NCI-H1694 treated with DMSO at 0.1 percent for 48 hours (cell line): ENCODE measurements at places on chromosomes 1 and 21.

DNA sequence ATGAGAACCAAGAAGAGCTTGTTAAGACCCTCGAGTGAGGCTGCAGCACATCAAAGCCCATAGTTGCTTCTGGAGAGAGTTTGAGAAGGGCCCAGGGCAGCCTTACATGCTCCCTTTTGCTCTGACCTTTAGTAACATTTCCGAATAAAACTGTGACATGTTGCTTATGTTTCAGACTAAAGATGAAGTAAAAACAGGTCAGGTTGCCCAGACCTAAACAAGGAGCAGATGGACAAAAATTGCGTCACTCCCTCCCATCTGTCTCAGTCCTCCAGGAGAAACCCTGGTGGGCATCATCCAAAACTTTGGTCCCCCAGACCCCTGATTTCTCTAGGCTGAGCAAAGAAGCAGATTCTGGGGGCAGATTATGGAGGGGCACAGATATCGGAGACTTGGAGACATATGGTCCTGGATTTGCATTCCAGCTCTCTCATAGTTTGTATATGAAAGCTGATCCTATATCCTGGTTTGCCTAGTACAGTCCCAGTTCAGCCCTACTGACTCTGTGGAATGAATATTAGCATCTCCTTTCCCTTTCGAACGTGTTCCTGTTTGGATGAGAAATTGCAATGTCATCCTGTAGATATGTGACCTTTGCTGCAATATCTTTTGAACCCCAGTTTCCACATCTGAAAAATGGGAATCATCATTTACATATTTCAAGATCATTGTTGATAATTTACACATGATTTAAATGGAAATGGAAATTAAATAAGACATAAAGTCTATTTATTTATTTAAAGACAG is 304.9 kb upstream of the USP24 start:
- DNase-seq: peak; percentile 94

DNA sequence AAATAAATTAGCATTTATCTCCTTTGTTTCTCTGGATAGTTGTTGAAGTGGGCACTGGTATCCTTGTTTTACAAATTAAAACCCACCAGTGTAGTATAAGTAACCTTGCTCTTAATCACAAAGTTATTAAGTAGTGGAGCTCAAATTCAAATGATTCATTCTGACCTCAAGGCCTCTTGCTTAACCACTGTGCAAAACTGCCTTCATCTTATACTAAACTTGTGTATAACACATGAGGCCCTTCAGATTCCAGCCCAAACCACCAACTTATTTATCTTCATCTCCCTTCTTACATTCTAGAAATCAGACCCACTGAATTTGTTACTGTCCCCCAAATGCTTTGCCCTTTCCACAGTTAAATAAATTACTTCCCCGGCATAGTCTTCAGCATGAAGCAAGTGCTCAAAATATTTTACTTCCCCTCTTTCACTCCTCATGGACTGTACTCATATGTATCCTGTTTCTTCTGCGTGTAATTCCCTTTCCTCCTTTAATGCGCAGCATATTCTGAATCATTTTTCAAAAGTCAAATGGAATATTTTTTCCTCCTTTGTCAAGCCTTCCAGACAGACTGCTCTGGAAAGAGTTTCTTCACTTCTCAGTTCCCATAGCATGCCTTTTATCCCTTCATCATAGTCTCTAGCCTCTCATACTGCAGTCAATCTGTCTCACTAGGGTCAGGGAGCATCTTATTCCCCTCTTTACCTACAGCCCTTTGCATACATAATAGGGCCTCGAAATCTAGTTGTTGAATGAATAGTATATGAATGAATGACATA is 19.0 kb upstream of the DNASE2B start:
- DNase-seq: no peak

DNA sequence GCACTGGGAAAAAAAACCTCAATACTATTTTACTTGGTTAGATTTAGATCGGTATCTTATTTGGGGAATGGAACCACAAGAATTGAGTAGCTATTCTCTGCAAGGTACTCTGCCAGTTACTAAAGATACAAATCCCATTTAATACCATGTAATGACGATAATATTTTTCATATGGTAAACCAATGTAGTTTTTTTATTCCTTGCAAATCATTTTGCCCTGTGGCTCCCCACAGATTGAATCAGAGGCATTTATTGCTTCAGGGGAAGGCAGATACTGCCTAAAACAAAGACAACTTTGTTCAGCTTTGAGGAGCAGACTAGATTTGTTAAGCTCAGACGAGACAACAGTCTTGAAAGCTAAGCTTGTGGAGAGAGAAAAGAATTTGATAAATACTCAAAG is 226.7 kb upstream of the RUNX1 start:
- no peak for DNase-seq

GRCh38 chr1:32447469-32448185 is 17.2 kb upstream of the ZBTB8B start:
- DNase-seq: no peak

DNA sequence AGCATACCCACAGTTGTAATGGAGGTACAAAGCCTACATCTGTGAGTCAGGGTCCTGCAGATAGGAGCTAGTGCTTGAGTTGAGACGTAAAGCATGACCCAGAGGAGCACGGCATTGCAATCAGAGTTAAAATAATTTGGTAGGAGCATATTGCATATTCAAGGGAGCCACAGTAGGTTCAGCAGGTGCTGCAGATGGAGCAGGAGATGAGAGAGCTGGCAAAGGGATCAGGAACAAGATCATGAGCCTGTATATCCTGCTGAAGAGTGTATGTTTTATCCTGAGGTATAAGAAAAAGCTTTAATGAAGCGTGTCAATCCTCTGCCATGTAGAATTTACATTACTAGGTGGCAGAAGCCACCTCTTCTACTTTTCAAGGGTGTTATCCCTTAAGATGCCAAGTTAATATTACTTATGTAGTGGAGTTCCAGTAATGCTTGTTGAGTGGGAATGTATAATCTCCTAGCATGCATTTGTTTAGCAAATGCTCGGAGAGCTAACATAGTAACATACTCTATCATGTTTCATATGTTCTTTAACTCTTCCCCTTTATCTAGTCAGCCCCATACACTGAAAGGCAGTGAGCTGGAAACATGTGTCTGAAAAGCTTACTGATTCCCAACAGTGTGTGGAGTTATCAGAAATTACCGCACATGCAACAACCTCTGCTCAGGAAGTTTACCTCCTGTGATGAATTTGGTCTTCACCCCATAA is 300.3 kb downstream of the GRIK1 start:
- DNase-seq: no peak

DNA sequence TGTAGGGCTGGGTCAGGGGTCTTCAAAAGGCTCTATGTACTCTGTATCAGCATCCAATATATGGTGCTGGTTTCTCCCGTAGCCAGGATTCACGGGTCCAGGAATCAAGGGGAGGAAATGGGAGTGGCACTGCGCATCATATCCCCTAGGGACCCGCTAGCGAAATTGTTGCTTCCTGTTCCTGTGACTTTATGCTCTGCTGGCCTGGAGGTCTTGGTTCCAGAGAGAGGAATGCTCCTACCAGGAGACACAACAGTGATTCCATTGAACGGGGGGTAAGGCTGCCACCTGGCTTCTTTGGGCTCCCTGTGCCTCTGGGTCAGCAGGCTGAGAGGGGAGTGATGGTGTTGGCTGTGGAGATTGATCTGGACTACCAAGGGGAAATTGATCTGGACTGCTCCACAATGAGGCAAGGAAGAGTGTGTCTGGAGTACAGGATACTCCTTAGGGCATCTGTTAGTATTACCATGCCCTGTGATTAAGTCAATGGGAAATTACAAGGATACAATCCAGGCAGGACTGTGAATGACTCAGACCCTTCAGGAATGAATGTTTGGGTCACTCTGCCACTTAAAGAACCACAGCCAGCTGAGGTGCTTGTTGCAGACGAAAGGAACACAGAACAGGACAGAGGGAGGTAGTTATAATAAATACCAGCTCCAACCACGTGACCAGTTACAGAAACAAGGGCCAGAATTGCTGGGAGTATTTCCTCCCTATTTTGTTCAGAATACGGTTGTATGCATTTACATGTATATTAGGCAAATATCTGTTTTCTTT is 10.2 kb downstream of the SPSB1 start:
- DNase-seq: no peak

- DNase-seq: peak; percentile 20
Observed at GRCh38 chr1:904310-904950, 19.3 kb upstream of the SAMD11 start.

DNA sequence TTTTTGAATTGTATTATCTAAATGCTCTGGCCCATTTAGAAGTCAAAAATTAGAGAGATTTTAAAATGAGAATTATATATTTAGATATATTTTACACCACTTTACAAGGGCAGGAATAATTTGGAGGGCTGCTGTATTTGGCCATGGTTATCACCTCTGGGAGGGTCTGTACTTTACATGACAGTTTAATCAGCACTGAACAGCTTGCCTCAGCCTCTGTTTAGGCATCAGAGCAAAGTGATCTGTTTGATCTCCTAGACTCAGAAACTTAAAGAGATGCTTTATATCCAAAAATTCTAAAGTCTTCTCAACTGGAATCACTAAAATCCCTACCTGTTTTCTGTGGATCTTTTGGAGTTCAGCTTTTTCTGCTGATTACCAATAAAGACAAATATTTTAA is 5.4 kb upstream of the SPTA1 start:
- DNase-seq: no peak

GRCh38 chr1:71014178-71014579 is 33.4 kb downstream of the PTGER3 start:
- no peak for DNase-seq

DNA sequence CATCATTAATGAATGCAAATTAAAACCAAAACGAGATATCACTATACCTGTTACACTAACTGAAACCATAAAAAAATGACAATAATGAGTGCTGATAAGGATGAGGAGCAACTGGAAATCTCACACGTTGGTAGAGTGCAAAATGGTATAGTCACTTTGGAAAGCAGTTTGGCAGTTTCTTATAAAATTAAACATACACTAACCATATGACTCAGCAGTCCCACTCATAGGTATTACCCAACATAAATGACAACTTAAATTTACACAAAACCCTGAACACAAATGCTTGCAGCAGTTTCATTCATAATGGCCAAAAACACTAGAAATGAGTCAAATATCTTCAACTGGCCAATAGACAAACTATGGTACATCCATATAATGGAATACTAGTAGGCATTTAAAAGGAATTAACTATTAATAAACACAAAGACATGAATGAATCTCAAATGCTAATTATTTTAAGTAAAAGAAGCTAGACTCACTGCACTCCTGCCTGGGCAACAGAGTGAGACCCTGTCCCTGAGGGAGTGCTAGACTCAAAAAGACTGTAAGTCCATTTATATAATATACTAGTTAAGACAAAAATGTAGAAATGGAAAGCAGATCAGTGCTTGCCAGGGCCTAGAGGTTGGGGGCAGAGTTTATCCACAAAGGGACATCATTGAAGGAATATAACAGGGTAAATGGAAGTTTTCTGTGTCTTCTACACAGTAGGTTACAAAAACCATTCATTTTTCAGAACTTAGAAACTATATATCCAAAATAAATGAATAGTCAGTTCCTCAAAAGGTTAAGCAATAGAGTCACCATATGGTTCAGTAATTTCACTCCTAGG is 77.4 kb downstream of the EIF4G3 start:
- no peak for DNase-seq

- DNase-seq: no peak
Observed at GRCh38 chr1:44076066-44076465, 42.6 kb upstream of the KLF17 start.

DNA sequence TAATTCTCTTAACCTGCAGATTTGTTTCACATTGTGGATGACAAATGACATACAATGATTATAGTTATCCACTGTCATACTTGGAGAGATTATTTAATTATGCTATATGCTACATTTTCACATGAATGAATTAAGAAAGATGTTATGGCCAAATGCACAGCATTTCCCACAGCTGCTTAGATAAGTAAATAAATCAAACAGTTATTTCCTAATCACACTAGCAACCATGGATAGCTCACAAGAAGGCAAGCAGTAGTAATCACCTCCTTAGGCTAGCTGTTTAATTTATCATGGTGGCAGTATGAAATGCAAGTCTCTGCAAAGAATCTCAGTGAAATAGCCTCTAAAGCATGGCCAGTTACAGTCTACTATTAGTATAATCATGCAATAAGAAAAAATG is 1581.5 kb downstream of the NCAM2 start:
- no peak for DNase-seq

DNA sequence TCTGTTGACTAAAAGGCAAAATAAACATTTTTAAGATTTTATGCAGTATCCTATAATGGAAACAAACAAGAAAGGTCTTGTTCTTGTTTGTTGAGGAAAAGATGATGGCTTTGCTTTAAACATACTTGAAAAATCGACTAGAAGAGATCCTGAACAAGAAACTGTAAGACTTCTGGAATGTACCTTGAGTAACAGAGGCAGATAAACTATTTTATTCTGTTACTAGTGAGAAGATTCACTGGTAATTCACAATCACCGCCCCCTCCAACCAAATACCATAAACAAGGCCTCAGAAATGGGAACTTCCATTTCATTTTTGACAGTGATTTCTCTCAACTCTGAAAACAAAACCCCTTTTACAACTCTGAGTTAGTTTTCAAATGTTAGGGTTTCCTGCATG is 18.1 kb downstream of the TSEN15 start:
- DNase-seq: no peak

DNA sequence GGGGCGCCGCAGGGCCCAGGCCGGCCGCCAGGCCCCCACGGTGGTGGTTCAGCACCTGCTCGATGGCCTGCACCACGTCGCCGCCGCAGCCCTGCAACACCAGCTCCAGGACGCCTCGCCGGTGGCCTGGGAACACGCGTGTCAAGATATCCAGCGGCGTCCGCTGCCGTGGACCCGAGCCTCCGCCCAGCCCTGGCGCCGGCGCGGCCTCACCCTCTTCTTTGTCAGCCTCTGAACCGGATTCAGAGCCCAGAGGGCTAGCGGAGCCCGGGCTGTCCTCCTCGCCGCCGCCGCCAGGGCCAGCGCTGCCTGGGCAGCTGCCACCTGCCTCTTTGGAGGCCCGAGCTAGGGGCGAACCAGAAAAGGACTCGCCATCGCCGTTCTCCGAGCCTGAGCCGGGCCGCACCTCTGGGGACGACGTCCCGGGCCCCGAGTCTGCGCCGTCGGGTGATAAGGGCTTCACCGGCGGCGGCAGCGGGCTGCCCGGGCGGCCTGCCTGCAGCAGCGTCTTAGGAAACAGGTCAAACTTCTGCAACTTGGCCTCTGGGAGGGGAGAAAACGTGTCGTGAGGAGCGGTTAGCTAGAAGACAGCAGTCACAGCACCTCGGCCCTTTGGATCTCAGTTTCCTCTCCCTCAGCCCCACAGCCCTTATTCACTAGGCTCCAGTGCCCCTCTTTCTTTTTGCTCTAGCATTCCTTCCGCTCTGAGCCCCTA is 3.9 kb downstream of the DMRTA2 start:
- DNase-seq: no peak

- no peak for DNase-seq
Observed at GRCh38 chr21:37367336-37367702, 746 bp downstream of the DYRK1A start.

- DNase-seq: no peak
Observed at GRCh38 chr1:85502625-85503083, 37.7 kb upstream of the DDAH1 start.

DNA sequence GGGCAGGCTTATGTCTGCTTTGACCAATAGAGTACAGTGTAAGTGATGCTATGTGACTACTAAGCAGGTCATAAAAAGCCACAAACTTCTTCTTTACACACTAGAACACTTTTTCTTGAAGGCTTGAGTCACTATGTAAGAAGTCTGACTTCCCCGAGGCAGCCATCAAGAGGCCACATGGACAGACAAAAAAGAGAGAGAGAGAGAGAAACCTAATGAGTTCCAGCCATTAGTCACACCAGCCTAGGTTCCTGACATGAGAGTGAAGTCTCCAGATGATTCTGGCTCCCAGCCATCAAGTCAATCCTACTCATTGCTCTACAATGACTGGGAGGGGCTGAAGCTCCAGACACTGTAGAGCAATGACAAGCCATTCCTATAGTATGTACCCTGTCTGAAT is 101.4 kb downstream of the LHX9 start:
- no peak for DNase-seq
